H54 (cell line): ENCODE measurements at places on chromosomes 4 and X.
A peak's percentile ranks its signal among the peaks of the same experiment; 100 is the strongest.

- peak; percentile 1 for DNase-seq
Measured at GRCh38 chr4:98027827-98028226, 115.4 kb downstream of the STPG2 start.

DNA sequence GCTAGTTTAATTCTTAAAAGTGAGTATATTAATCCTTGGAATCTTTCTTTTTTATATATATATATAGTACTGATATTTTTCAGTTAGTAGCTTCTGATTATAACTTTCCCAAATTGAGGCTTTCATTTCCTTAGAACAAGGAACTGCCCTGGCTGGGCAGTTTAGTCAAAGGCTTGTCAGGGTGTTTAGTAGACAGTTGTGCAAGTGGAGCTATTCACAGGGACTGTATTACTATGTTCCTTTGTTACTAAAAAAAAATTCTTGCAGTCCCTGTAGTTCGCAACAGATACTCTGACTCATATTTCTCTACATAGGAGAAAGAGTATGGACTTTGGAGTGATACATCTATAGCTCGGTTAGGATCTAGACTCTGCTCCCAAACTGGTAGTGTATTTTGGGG lies 20.8 kb downstream of the USO1 start:
- peak; percentile 4 for DNase-seq

DNA sequence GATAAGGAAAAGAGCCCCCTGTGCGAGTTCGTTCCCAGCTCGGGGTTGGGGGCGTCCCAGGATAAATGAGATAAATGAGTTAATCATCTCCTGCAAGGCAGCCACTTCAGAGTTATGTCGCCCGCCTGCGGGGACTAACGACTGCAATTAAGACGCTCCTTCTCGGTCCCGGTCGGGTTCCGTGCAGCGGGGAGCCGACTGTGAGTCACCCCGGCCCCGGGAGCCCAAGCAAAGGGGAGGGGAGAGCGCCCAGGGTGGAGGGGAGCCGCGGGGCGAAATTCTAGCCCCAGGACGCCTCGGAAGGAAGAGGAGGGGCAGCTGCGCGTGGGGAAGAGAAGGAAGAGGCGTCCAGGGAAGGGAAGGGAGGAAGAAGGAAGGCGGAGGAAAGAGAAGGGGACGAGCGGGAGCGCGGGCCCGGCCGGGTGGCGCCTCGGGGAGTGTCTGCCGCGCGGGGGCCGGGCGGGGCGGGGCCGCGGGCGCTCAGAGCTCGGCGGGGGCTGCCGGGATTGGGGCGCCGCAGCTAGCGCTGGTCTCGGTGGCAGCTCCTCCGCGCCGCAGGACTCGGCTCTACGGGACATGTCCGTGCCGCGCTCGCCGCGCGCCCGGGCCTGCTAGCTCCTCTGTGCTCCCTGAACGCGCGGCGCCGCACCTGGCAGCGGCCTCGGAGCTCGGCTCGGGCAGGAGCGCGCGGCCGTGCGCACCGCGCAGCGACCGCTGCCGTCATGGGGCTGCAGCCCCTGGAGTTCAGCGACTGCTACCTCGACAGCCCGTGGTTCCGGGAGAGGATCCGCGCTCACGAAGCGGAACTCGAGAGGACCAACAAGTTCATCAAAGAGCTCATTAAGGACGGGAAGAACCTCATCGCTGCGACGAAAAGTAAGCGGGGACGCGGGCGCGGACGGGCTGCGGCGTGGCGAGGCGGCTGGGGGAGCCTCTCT lies at the start of gene ARHGAP10:
Gene ARHGAP10, plus strand, starts transcription at position 509 of the 938 bp plus-strand sequence. Its CDS starts 214 bp downstream, at position 723.
- DNase-seq, result peak; percentile 55

GRCh38 chr4:102601586-102602227 lies 100.5 kb downstream of the NFKB1 start:
- no peak for DNase-seq

GRCh38 chr4:10333942-10334341 lies 123.3 kb downstream of the ZNF518B start:
- no peak for DNase-seq

DNA sequence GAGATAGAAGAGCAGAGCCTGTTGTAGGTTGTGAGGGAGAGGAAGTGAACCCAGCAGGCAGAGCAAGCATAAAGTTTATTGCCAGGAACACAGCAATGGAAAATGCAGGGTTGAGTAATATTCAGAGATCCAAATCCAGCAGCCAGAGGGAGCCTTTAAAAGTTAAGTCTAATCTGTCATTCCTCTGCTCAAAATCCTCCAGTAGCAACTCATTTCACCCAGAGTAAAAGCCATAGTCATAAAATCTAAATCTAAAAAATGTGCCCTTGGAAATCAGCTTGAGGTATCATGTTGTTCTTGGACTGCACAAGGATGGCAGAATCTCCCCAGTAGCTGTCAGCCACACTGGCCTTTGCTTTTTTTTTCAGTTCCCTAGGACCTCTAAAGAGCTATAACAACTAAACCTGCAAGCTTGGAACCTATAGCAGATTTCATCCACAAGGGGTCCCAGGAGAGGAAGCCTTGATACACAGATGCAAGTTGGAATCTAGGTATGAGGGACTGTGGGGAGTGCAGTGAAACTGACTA lies 62.9 kb upstream of the FRAS1 start:
- no peak for DNase-seq

GRCh38 chrX:148567229-148567628 lies 66.8 kb downstream of the AFF2 start:
- no peak for DNase-seq

GRCh38 chr4:131309628-131310027 lies 1839.5 kb upstream of the PCDH10 start:
- no peak for DNase-seq

- DNase-seq, result no peak
Measured at GRCh38 chr4:149765630-149766029, 50.0 kb downstream of the IQCM start.

DNA sequence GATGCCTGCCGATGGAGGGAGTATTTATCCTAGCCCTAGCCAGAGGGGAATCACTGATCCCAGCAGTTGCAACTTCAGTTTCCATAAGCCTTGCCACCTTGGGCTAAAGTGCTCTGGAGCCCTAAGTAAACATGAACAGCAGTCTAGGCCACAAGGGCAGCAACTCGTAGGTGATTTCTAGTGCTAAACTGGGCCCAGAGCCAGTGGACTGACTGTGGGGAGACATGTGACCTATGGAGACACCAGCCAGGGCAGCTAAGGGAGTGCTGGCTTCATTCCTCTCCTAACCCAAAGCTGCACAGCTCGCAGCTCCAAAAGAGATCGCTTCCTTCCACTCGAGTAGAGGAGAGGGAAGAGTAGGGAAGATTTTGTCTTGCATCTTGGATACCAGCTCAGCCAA lies 120.8 kb upstream of the MAGEA10 start:
- no peak for DNase-seq

DNA sequence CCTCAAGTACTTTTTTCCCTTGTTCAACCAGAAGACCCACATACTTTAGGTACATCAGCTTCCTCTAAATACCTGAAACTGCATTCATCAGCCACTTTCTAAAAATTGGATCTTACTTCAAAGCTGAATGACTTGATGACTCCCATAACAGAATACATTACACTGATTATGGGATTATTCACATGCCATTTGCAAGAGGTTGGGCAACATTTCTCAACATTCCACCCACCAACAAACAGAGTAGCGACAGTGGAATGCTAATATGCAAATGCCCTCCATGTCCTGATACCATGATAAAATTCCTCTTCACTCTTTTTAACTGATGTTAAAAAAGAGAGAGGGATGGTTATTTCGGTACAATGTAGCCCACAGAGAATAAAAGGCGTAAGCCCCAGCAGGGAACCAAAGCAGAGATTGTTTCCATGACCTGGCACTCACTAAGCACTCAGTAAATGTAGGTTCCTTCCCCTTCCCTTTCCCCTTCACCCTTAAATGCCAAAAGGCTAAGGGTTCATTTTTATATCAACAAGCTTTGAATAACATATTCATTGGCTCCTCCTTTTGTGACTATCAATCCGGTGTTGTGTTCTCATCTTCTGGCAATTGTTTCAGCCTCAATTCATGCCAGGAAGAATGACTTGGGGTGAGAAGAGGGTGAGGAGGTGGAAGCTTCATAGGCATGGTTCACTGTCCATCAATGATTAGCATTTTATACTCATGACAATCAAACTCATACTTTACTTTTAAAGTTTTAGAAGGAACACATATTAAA lies 317.2 kb downstream of the DHX15 start:
- DNase-seq, result no peak

GRCh38 chr4:125389713-125390112 lies 75.0 kb downstream of the FAT4 start:
- DNase-seq, result no peak

GRCh38 chrX:39577985-39578869 lies 519.5 kb downstream of the BCOR start:
- DNase-seq, result no peak

- no peak for DNase-seq
Measured at GRCh38 chr4:101199507-101200285, 147.6 kb downstream of the PPP3CA start.

GRCh38 chr4:180106122-180106521 lies 2137.1 kb upstream of the TENM3 start:
- no peak for DNase-seq

- DNase-seq, result no peak
Measured at GRCh38 chrX:40120838-40121580, 23.3 kb upstream of the BCOR start.

- DNase-seq, result no peak
Measured at GRCh38 chr4:123176605-123177004, 220.0 kb upstream of the SPRY1 start.

DNA sequence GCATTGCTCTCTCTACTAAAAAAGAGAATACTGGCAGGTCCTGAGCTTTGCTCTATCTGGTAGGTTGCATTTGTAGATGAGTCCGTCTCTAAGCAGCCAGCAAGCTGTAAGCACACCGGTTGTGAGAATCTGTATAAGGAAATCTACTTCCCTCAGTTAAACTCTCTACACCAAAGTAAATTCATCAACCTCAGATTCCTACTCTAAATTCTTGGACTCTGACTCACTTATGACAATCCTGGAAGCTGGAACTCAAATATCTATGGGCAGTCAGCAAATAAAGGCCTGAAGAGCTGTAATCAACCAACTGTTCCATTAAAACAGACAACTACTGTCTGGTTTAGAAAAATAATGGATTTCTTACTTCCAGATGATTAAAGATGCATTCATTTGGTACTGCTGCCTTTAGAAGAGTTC lies 37.9 kb downstream of the FAT1 start:
- DNase-seq, result no peak

- DNase-seq, result no peak
Measured at GRCh38 chr4:89334311-89334710, 26.7 kb upstream of the GPRIN3 start.

DNA sequence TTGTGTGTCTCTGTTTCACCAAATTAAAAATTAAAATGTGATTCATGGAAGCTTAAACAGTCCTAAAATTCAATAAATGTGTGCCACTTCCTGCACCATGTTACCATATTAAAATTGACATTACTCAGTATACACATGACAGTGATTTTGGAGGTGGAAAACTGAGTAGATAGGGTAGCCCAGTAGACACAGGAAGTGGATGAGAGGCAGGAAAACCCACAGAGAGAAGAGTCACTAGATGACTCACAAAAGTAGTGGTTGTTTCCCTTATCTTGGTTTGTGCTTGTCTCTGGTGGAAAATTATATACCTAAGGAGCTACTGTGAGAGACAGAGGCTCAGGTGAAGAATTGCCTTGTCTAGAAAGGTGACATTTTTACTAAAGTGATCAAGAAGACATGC lies 375.8 kb upstream of the CXorf51B start:
- DNase-seq, result no peak

DNA sequence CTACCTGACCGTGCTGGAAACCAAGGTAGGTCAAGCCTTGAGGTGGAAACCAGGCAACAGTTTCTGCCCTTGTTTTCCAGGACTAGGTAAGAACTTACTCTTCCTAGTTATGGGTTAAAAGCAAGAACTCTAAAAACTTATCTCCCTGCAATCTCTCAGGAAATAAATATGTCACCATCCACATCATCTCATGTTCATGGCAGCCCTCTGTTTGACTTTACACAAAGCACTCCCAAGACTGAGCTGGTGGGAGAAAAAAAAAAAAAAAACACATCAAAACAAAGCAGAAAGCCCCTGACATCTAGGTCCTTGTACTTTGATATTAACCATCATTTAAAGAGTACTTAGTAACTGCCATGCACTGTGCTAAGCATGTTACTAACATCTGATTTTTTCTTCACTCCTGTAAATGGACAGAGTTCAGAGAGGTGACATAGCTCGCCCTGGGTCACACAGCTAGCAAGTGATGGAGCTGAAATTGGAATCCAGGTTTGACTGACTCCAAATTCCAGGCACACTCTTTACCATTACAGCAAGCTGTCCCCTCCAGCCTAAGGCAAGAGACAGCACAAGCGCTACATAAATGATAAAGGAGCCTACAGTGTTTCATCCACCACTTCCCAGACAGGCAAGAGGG lies 102.8 kb upstream of the NOCT start:
- no peak for DNase-seq

DNA sequence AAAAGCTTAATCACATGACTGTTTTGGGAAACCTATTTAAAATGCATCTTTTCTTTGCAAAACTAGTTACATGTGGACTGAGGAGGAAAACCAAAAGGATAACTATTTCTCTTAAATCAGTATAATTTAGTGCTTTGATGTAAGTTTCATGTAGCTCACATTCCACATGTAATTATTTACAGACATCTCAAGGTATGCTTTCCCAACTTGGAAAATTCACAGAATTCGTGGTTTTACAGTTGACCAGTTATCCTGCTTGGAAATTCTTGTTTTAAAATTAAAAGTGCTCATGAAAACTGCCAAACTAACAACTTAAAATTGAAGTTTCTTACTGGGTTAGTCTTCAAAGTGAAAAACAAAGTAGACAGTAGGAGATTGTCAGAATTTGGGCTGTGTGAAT lies 52.4 kb downstream of the EDNRA start:
- DNase-seq, result no peak

DNA sequence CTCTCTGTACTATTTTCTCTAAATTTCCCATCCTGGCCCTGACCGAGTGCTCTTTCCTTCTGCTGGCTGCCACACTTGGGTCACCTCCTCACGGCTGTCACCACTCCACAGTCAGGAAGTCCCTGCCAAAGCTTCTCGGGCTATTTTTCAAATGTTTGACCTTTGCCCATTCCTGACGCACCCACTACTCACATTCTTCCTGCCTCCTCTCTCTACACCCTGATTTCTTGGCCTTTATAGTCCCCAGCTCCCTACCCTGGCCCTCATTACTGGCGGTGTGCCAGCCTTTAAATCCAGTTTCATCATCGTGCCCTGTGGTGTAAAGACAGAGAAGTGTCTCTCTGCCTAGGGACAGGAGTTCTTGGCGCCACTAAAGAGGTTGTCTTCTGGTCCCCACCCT lies 46.4 kb upstream of the GATB start:
- no peak for DNase-seq

DNA sequence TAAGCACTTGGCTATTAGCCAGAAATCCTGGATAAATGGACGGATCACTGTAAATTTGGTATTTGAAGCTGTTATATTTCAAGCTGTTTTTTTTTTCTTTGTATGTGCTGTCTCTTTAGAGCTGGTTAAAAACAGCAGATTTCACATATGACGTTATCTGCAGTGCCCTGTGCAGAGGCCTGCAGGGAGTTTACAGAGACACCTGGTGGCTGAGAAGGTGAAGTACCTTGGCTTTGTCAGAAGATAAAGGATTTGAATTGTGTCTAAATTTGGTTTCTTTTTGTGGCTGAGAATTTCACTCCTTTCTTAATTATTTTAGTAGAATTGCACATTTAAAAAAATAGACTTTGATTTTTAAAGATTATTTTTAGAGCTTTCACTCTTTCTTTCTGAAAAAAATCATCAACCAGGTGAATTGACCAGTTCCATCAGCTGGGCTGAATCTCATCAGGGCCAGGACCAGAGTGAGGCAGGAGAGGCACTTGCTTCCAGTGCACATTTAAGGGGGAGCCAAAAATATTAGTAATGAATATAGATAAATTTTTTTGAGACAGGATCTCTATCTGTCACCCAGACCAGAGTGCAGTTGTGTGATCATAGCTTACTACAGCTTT lies 9.6 kb upstream of the CHRNA9 start:
- peak; percentile 25 for DNase-seq
